H7 (cell line): ENCODE measurements at places on chromosomes 4 and X. TPM values are rescaled to one million over a fixed set of nuclear protein-coding genes. Genes with fewer than 3 reads are reported as not detected.

GRCh38 chrX:39196192-39197102, 395.2 kb downstream of the MID1IP1 start:
- no peak for DNase-seq

- DNase-seq: no peak
Observed at GRCh38 chr4:99536271-99536670, 25.4 kb downstream of the C4orf17 start.

DNA sequence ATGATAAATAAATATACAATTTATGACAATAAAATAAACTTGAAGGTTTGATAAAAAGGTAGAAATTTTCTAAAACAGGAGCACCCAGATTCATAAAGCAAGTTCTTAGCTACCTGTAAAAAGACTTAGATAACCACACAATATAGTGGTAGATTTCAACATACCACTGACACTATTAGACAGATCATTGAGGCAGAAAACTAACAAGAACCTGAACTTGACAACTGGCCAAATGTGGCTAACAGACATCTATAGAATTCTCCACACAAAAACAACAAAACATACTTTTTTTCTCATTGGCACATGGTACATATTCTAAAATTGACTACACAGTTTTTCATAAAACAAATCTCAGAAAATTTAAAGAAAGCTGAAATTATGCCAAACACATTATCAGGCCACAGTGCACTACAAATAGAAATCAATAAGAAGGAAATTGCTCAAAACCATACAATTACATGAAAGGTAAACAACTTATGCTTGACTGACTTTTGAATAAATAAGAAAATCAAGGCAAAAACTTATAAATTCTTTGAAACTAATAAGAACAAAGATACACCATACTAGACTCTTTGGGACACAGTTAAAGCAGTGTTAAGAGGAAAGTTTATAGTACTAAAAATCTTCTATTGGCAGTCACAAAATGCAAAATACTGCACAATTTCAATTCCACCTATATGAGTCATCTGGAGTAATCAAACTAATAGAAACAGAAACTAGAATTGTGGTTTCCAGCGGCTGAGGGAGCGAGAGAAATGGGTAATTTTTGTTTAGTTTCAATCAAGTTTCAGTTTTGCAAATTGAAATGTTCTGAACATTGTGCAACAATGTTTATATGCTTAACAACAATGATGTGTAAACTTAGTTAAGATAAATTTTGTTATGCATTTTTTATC, 925.6 kb downstream of the SH3BGRL start:
- DNase-seq: no peak

DNA sequence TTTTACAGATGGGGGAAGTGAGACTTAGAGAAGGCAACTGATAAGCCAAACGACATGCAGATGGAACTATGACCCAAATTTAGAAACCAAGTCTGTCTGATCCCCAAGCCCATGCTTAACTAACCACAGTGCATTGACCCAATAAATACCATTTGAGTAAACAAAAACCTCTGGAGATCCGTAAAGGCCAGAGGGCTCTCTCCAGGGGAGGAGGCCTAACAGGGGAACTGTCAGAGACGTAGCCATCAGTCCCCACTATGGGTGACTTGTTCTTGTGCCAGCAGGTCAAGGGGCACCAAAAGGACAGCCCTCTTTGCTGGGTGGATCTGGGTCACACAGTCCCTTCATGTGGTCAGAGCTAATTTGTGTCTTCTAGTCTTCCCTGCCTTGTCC, 420.2 kb downstream of the BCOR start:
- no peak for DNase-seq

DNA sequence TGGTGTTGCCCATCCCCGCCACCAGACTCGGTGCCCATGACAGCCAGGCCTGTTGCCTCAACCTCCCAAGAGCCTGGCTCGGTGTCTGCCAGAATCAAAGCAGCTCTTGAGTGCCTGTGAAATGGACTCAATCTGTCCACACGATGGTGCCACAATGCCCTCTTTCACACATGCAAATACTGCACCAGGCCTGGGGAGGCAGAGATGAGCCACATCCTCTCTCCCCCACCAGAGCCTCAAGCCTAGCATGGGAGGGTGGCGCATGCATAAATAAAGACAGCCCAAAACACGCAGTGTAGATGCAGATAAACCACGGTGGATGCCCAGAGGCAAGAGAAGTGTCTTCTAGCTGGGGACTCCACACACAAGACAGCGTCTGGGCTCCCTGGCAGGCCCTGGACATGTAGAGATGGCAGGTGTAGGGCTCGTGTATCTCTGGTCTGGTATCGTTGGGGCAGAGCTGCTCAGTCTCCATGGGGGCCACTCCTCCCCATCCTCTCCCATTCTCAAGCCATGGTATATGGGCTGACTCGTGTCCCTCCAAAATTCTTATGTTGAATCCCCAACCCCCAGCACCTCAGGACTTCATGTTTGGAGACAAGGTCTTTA, 65.6 kb downstream of the JAKMIP1 start:
- DNase-seq: peak; percentile 77

DNA sequence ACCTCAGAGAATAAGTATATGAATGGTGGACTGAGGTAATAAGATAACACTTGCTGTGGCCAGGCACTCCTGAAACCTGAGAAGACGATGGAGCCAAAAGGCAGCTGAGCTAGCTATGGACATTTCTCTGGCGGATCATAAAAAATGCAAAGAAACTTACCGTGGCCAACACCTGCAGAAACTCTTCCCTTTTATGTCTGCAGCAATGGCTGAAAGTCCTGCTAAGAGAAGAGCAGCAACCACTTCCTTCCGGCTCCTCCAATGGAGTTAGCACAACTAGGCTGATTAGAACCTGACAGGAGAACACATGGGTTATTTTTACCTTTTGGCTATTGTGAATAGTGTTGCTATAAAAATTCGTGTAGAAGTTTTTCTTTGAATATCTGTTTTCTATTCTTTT, 76.0 kb upstream of the MAGEB16 start:
- no peak for DNase-seq

DNA sequence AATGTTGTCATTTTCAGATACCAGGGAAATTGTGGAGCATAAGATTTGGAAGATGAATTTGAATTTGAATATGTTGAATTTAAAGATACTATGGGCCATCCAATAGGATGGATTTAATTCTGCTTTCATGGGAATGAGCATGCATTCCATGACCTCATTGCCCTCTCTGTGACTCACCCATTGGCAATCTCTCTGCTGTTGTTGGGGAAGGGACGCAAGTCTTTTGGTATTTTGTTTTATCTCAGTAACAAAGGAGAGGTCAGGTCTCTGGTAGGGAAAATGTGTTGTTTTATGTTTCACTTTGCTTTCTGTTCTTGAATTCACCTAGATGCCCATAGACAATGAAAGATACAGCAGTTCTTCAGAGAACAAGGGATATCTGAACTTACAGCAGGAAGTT, 42.1 kb upstream of the MAGEA4 start:
- no peak for DNase-seq

DNA sequence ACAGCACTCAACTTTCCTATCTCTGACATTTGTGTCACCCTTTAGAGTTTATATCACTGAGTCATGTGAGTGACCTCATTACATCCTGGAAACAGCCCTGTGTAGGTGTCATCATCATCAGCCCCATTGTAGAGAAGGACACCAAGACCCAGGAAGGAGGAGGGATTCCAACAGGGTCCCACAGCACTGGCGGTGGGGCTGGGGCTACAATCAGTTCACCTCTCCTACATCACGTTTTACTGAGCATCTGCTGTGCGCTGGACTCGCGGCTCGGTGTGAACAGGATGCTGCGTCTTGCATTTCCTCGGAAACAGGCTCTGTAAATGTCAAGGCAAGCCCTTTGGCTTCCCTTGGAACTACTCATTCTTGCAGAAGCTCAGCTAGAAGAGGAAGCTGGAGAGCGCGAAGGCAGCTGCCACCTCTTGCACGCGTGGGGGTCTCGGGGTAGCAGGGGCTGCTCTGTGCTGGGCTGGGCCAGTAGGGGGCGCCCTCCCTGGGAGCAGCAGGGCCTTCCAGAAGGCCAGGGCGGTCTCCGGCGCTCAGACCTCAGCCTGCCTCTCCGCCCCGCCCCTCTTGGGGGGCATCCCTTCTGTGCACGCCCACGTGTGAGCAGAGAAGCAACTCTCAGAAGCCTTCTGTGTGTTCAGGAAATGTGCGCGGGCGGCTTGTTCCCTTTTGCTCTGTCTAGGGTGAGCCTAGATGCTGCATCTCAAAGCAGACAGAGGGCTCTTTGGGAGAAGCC, 29.0 kb downstream of the REELD1 start:
- peak; percentile 93 for DNase-seq

DNA sequence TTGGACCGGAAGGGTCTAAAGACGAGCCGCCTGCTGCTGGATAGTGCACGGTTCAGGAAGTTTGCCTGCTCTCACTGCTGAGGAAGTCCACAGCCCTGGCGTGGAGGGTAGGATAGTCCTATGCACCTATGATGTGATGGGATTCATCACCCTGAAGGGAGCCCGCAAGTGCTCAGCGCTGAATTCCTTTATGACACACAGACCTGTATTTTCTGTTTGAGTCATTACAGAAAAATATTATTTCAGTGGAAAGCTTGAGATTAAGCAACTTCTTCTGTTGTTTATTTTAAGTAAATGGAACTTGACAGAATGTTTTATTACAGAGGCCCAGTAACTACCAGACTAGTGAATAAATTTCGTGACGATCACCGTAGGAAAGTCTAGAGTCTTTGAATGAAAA, 123.2 kb downstream of the TRIML1 start:
- DNase-seq: no peak

DNA sequence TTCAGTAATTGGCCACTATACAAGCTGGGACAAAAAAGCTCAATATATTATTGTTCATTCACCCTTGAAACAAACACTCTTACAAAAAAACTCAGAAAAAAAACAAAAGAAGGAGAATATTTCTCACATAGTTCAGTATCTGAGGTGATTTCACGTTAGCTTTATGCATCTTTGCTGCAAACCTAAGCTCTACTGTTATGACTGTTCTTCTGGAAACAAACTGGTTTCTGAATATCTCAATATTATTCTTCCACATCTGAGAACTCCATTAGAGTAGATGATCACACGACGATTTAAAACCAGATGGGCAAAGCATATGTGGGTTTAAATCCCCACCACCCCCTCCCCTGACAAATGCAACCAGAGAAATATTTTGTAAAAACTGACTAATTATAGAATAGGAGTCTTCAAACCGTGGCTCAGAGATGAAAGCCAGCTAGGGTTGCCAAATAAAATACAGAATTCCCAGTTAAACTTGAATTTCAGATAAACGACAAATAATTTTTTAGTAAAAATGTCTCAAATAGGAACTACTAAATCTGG, 182.0 kb upstream of the FAM241A start:
- DNase-seq: no peak

DNA sequence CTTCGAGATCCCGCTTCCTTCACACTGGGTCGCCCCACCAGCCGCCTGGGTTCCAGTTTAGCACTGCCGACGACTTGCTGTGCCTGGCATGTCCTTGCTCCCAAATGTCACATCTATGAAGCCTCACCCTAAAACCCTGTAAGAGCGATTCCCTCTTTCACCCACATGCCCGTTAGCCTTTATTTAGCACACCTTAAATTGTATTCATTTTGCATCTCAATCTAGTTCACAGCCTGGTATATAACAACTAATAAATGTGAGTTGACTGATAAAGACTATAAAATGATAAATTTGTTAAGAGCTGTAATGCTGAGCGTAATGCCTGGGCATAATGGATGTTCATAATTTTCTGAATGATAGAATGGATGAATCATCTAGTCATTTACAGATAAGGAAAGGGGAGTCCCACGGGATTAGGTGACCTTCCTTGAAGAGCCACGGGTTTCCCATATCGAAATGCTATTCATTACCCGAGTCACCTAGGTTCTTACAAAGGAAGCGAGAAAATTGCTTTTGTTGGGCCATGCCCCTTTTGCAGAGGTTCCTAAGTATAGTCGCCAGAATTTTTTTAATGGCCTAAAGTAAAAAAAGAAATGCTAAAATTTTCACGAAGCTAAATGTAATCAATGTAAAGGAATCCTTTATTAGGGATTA, 1.1 kb upstream of the AP1S2 start:
- DNase-seq: no peak

DNA sequence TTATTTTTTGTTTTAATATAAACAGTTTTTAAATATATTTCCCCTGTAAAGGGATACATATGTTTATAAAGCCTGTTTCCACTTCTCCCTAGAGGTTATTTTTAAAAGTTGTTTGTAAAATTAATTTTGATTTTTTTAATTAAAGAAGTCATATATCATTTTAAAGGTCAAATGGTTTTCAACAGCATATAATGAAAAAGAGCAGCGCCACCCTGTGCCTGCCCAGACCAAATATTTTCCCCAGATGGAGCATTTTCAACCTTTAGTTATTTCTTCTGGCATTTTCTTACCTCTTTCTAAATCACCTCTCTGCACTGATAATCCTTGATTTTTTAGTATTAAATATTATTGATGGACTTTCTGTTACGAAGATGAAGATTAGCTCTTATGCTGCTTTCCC, 21.0 kb downstream of the MSX1 start:
- no peak for DNase-seq

- DNase-seq: no peak
Observed at GRCh38 chr4:26337612-26338011, 16.8 kb downstream of the RBPJ start.

DNA sequence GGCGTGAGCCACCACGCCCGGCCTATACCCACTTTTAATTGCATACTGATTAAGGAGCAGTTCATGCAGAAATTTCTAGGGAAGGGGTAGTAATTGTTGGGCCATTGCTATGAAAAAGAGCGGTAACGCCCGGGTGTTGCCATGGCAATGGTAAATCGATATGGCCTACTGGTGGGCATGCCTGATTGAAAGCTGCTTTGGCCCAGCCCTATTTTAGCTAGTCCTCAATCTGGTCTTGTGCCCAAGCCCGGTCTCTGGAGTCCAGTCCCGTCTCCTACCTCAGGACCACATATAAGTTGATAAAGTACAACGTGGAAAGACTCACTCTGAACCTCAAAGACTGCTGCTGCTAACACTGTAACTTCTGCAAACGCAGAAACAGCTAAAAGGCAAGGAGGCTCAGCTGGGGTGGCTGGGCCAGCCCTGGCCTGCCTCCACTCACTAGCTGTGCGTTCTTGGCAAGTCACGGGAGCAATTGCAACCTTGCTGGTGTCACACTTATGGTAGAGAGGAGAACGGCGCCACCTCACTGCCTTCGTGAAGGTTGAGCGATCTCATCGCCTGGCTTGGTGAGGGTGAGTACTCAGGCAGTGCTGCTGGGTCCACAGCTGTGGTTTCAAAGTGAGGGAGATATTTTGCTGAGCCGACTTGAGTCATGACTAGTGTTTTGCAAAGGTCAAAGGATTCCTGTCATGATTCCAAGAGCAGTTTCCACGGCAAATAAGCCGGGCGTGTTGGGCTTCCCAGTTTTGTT, 57.0 kb upstream of the GRPEL1 start:
- no peak for DNase-seq

- no peak for DNase-seq
Observed at GRCh38 chr4:109009909-109010308, 247.1 kb upstream of the ETNPPL start.

- DNase-seq: peak; percentile 66
Observed at GRCh38 chrX:150364347-150365050, 1.4 kb downstream of the MAMLD1 start.

GRCh38 chrX:19303256-19303880, 40.4 kb upstream of the PDHA1 start:
- no peak for DNase-seq

The LARP1B gene
- 20.7 and 34.1 TPM in 2 replicates for total RNA-seq

The GC gene
- total RNA-seq: 0.26 TPM in 1 of 2 replicates, not detected in the other

The RTL3 gene
- not detected in 2 replicates for total RNA-seq

The S100P gene
- not detected in 2 replicates for total RNA-seq

The NXF2 gene
- total RNA-seq: 0.11 TPM in 1 of 2 replicates, not detected in the other

The TECRL gene
- total RNA-seq: not detected in 2 replicates

The FRMPD3 gene
- total RNA-seq: 0.55 and 1.4 TPM in 2 replicates

The FREM3 gene
- 0.04 TPM in 1 of 2 replicates, not detected in the other for total RNA-seq

The ESX1 gene
- not detected in 2 replicates for total RNA-seq

The CYTL1 gene
- total RNA-seq: 1.5 and 3.5 TPM in 2 replicates

The RS1 gene
- not detected in 2 replicates for total RNA-seq

The FABP2 gene
- not detected in 2 replicates for total RNA-seq
